ENCODE measurements at places on chromosomes 5 and 9.

DNA sequence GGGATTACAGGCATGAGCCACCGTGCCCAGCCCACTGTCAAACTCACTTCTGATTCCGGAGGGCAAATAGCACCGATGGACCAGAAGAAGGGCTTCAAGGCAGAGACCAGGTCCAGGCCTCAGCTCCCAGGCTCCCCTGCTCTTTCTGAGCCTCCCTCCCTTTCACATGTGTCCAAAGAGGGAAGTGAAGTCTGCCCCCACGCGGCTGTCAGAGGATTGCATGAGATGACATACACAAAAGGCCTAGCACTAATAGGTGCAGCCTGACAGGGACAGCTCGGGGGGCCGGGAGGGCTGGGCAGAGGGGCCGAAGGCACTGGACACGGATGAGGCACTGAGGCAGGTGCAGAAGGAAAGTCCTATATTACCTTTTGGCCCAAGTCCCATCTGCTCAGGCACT lies 16.1 kb downstream of the FBP1 start:
- no peak for DNase-seq

GRCh38 chr5:28903643-28904042 lies 1865.3 kb upstream of the CDH9 start:
- no peak for DNase-seq

- DNase-seq = no peak
Measured at GRCh38 chr9:91412941-91413340, 10.7 kb downstream of the NFIL3 start.

GRCh38 chr9:26811106-26811505 lies 81.5 kb downstream of the CAAP1 start:
- DNase-seq = no peak

GRCh38 chr9:93829271-93830011 lies 125.7 kb downstream of the BARX1 start:
- DNase-seq = no peak

GRCh38 chr9:35681341-35682002 lies 7.7 kb downstream of the CA9 start:
- DNase-seq = no peak

- no peak for DNase-seq
Measured at GRCh38 chr9:36912620-36913019, 121.4 kb downstream of the PAX5 start.

GRCh38 chr5:10351199-10351905 lies 2.1 kb upstream of the MARCHF6 start:
- DNase-seq = peak; percentile 53

DNA sequence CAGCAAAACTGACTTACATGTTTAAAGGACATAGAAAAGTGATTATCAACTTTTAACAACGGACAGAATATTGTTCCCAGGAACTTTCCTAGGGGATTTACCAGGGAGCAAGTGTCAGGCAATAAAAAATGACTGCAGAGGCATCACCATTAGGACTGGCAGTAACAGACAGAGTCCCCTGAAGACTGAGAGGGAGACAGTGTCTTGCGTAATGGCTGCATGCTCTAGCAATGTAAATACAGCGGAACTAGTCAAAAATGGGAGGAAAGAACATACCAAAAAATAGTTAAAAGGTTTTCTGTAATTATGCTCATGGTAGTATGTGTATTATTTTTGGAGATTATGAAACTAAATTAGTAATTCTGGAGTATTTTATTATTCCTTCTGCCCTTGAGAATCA lies 181.8 kb downstream of the CRB2 start:
- no peak for DNase-seq

Measured in activated CD8-positive, alpha-beta memory T cell treated with anti-CD3 and anti-CD28 coated beads for 24 hours (primary cell).